NCI-H2171 treated with DMSO at 0.1 percent for 48 hours (cell line): ENCODE measurements at places on chromosomes 7 and 10.

DNA sequence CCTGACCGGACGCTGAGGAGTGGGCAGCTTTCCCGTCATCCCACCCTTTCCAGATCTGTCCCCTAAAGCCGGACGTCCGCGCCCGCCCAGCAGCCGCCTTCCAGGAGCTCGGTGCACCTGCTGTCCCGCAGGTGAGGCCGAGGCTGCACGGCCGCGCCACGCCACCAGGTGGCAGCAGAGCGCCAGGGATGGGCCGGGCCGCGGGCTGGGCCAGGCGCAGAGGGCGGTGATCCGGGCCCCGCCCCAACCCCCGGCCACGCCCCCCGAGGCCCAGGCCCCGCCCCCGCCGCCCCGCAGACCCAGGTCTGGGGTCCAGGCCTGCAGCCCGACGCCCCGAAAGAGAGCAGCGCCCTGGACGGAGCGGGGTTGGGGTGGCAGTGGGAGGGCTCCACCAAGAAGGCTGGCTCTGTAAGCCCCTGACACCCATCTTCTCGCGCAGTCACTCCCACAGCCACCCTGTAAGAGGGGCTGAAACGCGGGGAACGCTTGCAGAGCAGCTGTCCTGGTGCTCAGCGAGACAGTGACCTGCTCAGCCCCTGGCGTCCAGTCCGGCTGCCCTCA lies 32.2 kb downstream of the FOXL3 start:
- DNase-seq = peak; percentile 28

- no peak for DNase-seq
Observed at GRCh38 chr10:23918839-23919238, 290.1 kb upstream of the KIAA1217 start.

GRCh38 chr10:133438711-133439273 lies 14.4 kb upstream of the SPRN start:
- no peak for DNase-seq

GRCh38 chr10:109961174-109962001 lies 38.1 kb upstream of the XPNPEP1 start:
- peak; percentile 91 for DNase-seq
